ENCODE measurements at places on chromosomes 2 and 18. TPM values are rescaled to one million over a fixed set of nuclear protein-coding genes. Genes with fewer than 3 reads are reported as not detected.

Gene ABCB6
- total RNA-seq = 47.2 TPM

Gene RGPD8
- 19.2 TPM for total RNA-seq

Gene NPAS2
- 6.4 TPM for total RNA-seq

Gene NDUFS1
- 115 TPM for total RNA-seq

Gene DLX1
- total RNA-seq = not detected

Gene C2orf92
- total RNA-seq = 13.7 TPM

Gene TSPYL6
- total RNA-seq = 0.30 TPM

Gene CCDC74A
- total RNA-seq = 20.7 TPM

Data from spinal cord (tissue), 10 donors.